ENCODE measurements at places on chromosomes 2 and 18.

- no peak for DNase-seq
Observed at GRCh38 chr2:86788881-86789686, 1.6 kb downstream of the CD8A start.

DNA sequence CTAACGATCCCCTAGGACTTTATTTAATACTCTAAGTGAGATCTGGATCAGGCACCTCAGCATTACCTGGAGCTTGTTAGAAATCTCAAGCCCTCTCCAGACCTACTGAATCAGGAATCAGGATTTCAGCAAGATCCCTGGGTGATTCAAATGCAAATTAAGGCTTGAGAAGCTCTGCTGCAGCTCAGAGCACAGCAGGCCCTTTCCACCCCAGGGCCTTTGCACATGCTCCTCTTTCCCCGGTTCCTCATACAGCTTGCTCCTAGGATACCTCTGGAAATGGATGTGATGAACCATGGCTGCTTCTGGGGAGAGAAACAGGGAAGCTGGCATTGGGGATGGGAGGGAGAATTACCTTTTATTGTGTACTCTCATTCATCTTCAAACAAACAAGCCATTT lies 40.3 kb upstream of the MGAT4A start:
- no peak for DNase-seq

GRCh38 chr2:227464361-227464760 lies 7.6 kb upstream of the AGFG1 start:
- no peak for DNase-seq

DNA sequence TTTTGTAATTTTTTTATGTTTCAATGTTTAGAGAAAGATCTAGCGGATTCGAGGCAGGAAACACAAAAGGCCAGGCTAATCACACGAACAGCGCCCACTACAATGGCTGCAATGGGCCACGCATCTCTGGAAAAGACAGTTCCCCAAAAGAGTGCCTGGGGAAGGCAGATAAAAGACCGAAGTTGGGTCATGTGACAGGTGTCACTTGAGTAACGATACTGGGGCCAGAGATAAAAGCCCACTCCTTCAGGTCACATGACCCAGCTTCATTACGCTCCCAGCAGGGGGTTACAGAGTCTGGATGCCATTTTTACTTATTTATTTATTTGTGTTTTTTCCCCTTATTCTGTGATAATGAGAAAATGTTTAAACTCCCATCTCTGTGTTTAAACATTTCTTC lies 95.4 kb downstream of the CDK15 start:
- no peak for DNase-seq

GRCh38 chr18:6917072-6917471 lies 187.6 kb downstream of the ARHGAP28 start:
- no peak for DNase-seq

GRCh38 chr2:25991965-25992364 lies 9.7 kb upstream of the KIF3C start:
- no peak for DNase-seq

GRCh38 chr2:206457188-206457634 lies 13.9 kb downstream of the ADAM23 start:
- no peak for DNase-seq

GRCh38 chr18:2448565-2449151 lies 122.6 kb downstream of the METTL4 start:
- no peak for DNase-seq

DNA sequence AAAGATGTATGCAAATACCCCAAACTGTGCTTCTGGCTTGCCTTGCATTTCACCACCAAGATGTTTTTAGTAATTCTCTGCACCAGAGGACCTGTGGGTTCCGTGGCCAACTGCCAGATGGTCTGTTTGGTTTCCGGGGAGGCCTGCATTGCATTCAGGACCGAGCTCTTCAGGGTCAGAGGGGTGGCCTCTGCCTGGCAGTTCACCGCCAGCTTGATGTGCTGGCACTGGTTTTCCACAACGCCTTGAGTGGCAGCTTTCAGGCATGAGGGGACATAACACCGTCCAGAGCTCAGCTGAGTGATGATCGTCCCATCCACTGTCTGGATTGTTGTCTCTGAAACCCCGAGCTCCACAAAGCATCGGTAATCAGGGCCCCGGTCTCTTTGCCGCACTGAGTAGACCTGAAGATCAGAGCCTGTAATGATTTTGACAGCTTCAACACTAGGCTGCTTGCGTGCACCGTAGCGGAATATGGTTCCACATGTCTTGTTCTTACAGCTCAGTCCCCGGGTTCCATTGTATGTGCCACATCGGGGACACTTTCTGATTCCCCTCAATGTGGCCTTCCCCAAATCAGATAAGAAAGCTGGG lies 9.4 kb downstream of the C2orf42 start:
- no peak for DNase-seq

DNA sequence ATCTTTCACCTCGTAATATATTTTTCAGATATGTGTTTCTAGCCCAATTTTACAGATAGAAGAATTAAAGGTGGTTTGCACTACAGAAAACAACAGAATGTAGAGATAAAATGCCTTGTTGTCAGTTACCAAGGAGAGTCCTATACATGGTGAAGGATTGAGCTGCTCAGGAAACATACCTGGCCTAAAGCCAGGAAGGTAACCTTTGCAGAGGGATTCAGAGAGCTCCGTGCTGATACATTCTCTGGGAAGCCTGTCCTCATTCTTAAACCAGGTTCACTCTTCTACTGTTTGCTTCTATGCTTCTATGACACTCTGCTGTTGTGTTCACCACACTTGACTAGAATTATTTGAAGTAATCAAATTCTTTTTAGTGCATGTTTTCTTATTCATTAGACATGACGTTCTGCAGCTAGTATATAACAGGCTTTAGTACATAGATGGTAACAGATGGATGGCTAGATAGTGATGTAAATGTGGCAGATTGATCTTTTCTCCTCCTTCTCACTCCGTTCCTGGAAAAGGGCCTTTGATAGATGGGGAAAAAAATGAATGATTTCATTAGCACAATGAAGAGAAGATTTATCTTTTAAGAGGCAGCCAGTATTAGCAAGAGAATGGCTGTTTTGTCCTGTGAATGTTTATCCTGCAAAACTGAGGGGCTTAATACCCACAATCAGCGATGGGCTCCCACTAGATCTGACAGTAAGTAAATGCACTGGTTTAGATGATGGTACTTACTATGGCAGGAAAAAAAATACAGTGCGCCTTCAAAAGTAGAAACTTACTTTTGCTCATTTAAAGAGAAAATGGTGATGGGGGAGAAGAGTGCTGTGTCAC lies 589.6 kb upstream of the FAM98A start:
- no peak for DNase-seq

- no peak for DNase-seq
Observed at GRCh38 chr2:52995424-52995823, 772.2 kb upstream of the CHAC2 start.

GRCh38 chr18:78086931-78087330 lies 837.3 kb downstream of the GALR1 start:
- no peak for DNase-seq

- no peak for DNase-seq
Observed at GRCh38 chr2:100877555-100877954, 57.6 kb downstream of the NPAS2 start.

DNA sequence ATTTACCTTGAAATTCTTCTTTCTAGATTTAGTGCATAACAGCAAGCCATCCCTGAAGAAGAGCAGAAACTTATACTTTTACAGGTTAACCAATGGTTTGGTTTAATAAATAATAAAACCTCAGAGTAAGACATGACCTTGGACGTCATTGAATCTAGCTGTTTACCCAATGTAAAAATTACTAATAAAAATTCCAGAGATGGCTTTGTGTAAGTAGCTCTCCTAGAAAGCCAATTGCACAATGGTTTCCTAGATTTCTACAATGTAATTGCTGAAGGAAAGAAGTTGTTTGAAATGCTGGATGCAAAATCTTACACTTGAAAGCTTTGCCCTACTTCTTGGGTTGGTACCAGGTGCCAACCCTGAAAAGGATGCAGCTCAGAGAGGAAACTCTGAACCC lies 1.5 kb downstream of the XDH start:
- no peak for DNase-seq

Data from stimulated activated CD8-positive, alpha-beta memory T cell treated with anti-CD3 and anti-CD28 coated beads, Interleukin-15, amount 100 ng/mL, for 24 hours (primary cell).